Activated CD8-positive, alpha-beta memory T cell treated with anti-CD3 and anti-CD28 coated beads for 1 hour (primary cell): ENCODE measurements at places on chromosomes 4 and X.

DNA sequence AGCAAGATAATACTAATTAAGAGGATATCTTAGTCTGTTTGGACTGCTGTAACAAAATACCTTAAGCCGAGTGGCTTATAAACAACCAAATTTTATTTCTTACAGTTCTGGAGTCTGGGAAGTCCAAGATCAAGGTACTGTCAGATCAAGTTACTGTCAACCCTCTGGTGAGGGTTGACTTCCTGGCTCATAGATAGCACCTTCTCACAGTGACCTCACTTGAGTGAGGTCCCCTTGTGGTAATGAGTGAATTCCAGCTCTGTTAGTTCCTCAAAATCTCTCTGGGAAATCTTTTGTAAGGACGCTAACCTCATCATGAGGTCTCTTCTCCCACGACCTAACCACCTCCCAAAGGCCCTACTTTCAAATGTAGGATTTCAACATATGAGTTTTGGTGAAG lies 36.9 kb upstream of the ADGRA3 start:
- DNase-seq, result no peak

GRCh38 chr4:137644201-137644600 lies 111.9 kb upstream of the PCDH18 start:
- no peak for DNase-seq

DNA sequence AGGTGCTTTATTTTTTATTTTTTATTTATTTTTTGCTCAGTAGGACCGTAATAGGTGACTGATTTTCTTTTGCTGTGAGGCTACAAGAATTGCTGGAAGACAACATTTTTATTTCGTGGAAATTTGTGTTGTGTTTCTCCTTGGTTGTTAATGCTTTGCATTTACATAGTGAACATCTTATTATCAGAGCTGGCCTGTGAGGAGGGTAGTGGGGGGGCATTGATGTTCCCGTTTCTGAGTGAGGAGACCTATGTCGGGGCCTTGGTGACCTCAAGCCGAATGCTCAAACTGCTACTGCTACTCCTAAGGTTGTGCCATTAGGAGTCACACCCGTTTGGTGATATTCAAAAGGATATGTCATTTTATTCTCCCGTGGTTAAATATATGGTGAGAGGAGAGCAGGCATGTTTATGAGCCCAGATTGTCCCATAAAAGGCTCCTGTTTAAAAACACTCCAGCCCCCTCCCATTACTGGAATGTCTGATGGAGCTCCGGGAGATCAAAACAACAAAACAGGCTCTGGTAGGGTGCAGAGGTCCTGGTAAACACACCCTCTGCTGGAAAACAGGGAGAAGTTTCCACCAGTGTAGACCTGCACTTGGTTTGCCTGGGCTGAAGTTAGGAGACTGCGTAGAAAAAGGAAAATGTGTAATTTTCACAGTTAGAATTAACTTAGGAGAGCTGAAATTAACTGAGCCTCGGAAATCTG lies 5.6 kb downstream of the PDGFRA start:
- DNase-seq, result no peak

GRCh38 chrX:140274811-140275525 lies 229.9 kb downstream of the SOX3 start:
- no peak for DNase-seq

- no peak for DNase-seq
Measured at GRCh38 chr4:149017002-149017734, 575.0 kb upstream of the NR3C2 start.

DNA sequence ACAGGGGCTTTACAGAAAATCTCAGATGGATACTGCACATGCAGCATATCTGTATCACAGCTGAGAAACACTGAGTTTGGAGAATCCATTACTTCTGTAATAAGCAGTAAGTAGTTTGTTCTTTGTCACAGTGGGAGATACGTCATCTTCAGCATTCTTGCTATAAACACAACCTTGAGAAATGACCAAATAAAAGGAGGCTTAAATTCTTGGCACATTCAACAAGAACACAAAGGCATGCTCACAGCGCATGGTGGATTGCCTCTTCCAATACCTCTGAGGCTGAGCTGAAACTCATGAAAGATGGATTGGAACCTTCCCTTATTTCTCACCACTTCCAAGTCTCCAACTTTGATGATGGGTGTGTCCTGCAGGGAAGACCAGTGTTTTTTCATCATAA lies 54.5 kb downstream of the ANXA5 start:
- DNase-seq, result no peak

- DNase-seq, result no peak
Measured at GRCh38 chr4:47642985-47643760, 158.1 kb downstream of the ATP10D start.

DNA sequence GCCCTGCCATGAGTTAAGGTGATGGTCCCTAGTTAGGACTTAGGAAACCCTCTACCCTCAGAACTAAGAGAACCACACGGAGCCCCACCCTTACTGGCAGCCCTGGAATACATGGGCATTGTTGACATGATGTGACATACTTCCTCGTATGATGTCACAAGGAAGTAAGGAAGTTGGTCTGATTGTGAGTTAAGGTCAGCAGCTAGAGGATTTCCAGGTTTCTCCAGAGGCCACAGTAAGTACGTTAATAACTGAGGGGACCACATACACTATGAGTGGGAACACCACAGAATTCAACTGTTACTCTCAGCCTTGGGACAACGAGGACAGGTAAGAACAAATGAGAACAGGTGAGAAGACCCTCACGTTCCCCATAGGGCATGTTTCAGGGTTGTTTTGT lies at the start of gene MAGEB5:
MAGEB5 (plus strand) TSS at position 301 of the 400 bp plus-strand sequence. CDS start 1,133 bp downstream, outside the sequence.
- no peak for DNase-seq

DNA sequence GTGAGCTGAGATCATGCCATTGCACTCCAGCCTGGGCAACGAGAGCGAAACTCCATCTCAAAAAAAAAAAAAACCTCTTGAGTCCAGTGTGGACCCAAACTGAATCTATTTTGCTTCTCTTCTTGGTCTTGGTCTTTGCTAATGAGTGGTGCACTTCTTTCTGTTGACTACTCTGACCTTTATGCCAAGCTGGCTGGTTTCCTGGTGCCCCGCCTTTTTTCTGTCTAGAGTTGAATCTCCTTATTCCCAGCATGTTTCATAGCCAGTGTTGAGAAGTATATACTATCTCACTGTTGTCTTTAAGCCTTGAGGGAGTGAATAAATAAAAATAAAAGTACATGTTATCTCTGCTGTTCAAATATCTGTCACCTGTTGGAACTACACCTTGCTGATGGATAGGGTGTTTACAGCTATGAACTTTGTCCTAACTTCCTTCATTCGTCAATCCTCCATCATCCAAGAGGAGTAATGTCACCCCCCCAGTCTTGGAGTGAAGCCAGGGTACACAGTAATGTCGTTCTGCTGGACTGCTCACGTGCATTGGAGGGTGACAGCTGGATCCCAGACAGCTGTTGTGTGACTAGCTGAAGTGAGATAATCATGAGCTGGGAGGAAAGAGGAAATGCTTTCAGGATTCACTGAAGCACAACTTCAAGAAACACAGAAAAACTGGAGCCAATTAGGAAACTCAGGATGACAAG lies 99.3 kb upstream of the PRKG2 start:
- DNase-seq, result no peak

- DNase-seq, result no peak
Measured at GRCh38 chrX:129717892-129718291, 20.9 kb upstream of the XPNPEP2 start.

GRCh38 chrX:110108381-110108821 lies 105.5 kb downstream of the TMEM164 start:
- no peak for DNase-seq

DNA sequence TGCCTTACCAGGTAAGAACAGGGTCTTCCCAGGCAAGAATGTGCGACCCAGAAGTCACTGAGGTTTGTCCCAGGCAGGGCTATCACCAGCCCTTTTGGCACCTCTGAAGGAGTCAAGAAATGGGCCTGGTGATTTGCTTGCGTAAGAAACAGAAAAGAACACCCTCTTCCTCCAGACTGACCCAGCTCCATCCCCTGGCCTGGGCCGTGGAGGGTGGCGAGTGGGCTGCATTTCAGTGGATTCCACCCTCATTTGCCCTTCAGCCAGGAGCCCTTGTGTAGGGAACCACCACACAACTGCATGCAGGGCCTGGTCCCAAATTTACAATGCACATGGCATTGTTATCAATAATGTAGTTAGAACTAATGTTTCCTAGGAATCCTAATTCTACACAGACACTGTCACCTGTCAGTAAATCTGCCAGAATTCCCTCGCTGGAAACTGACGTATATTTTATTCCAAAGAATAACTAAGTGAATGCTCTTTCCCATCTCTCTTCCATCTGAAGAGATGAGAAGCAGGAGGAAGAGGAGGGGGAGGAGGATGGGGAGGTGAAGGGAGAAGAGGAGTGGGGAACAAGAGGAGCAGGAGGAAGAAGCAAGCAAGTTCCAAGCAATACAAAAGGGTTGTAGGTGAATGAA lies 46.6 kb downstream of the TSPAN5 start:
- no peak for DNase-seq

DNA sequence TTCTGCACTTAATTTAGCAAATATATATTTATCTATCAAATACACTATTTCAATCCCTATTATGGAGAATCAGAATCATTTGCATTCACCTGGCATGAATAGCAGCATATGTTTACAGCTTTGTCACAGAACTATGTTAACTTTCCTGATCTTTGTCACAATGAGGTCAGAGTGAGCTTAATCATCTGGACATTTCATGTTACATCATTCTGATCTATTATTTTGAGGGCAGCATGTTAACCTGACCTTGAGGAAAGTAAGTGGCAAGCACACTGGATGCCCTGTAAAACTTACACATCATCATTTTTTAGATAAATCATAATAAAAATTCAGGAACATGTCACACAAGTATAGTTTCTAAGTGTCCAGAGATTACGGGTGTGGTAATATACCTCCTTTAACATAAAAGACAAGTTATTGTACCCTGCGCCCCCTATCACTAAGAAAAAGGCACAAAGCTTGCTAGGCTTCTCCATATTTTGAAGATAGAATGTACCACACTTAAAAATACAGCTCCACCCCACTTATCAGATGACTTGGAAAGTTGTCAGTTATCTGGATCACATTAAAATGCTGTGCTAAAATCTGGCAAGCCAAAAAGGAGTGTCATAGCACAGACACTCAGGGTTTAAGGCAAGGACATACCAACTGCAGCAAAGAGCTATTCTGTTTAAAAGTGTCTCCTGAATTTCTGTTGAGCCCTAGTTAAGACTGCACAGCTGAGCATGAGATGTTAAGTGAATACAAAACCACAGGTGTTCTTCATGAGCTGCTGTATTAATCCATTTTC lies 182.7 kb upstream of the FAT4 start:
- DNase-seq, result no peak

DNA sequence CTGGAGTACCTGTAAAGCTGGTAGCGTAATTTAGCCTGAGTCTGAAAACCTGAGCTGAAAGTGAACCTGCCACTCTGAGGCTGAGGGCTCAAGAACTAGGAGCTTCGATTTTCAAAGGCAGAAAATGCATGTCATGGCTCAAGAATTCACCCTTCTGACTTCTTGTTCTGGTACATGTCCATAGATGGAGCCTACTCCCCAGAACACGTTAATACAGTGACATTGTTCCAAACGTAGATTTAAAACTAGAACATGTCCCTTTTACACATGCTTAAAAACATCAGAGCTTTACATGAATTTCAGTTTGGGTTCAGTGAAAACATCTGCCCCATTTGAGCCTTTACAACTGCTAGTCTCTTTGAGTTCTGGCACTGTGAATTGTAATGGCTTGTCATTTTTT lies 115.5 kb upstream of the WDR1 start:
- DNase-seq, result no peak

- DNase-seq, result no peak
Measured at GRCh38 chrX:42102586-42103282, 179.4 kb upstream of the CASK start.

GRCh38 chr4:164572877-164573279 lies 181.1 kb upstream of the SMIM31 start:
- no peak for DNase-seq

DNA sequence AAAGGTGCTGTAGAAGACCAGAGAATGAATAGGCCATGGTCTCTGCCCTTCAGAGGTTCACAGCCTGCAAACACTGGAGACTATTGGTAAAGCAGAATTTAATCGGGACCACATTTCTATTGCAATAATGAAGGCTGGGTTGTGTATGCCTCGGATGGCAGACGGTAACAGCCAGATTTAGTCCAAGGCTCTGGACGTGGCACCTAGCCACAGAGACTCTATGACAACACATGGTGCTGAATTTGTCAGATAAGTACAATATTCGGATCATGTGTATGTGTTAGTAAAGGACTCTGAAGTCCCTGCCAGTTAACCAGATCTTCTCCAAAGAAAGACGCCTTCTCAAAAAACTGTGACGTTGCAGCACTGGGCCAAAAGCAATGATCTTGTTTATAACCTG lies 129.0 kb downstream of the DCTD start:
- DNase-seq, result no peak

- no peak for DNase-seq
Measured at GRCh38 chrX:136386826-136387225, 86.1 kb downstream of the ADGRG4 start.

- no peak for DNase-seq
Measured at GRCh38 chrX:128020701-128021100, 31.5 kb downstream of the ACTRT1 start.

GRCh38 chr4:121968859-121969258 lies 17.0 kb upstream of the TRPC3 start:
- DNase-seq, result no peak

GRCh38 chr4:89293299-89293698 lies 14.3 kb downstream of the GPRIN3 start:
- DNase-seq, result no peak

DNA sequence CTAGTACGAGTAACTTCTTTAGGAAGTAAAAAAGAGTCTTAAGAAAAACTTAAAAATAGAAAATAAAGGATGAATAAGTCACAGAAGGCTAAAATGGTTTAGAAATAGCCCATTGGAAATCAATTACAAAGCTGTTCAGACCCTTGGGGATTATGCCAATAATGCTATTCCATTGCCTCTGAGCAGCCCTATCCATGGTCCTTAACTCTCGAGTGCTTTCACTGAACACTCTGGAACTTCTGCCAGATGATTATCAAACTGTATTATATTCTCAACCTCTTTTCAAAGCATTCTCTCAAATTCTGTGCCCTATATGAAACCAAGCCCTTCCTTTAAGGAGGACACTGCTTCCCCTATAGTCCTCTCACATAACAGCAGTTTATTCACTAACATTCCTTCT lies 17.0 kb downstream of the SLC9B1 start:
- DNase-seq, result no peak

- DNase-seq, result no peak
Measured at GRCh38 chr4:99248714-99249113, 29.7 kb upstream of the ADH6 start.

- no peak for DNase-seq
Measured at GRCh38 chrX:45003085-45003484, 130.1 kb downstream of the KDM6A start.

DNA sequence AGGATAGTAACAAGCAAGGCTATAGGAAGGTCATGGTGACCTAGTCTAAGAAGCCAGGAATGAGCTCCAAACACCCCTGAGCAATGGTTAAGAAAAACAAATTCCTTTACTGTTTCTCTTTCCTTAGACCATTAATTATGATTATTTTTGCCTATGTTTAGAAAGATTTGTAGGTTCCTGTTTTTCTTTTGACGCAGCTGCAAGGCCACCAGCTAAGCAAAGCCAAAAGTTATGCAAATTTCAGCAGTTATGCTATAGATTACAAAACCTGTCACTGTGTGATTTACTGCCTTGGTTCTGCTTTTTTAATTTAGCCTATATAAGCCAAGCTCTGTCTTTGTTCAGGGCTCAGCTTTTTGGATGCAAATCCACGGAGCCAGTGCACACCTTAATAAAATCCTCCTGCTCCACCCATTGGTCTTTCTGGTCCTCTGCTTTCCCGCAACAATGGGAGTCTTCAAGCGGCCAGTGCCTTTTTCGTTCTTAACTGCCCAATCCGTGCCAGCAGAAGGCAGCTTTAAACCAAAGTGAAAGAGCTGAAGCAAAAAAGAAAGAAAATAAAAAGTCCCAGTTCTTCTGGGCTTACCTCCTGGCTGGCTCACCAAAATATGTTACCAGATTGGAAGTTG lies 1.4 kb upstream of the CEP135 start:
- no peak for DNase-seq
